ENCODE measurements at places on chromosomes 12 and 14.
A peak's percentile ranks its signal among the peaks of the same experiment; 100 is the strongest.

- DNase-seq: no peak
Observed at GRCh38 chr14:79278798-79279644, 932.3 kb downstream of the DIO2 start.

DNA sequence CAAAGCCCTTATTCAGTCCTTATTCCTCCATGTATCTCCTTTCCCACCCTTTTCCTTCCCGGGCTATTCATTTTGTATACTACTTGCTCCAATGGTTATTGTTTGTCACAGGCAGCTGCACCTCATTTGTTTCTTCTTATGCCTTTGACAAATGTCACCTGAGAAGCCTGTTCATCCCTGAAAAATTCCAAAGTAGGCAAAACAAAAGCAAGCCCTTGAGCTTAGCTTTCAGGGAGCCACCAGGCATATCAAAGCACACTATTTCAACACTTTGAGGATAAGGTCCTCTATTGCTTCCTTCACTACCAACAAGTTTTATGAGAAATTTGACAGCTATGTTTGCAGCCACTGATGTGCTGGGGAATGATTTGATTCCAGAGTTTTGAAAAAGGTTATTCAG lies 738.7 kb upstream of the LMO3 start:
- no peak for DNase-seq

GRCh38 chr12:56385873-56386272 lies 23.2 kb upstream of the APOF start:
- no peak for DNase-seq

- DNase-seq: no peak
Observed at GRCh38 chr12:40942326-40942725, 245.8 kb upstream of the PDZRN4 start.

- DNase-seq: no peak
Observed at GRCh38 chr12:15956413-15957185, 45.5 kb downstream of the DERA start.

GRCh38 chr12:69161829-69162228 lies 77.5 kb upstream of the CPSF6 start:
- DNase-seq: peak; percentile 39

- no peak for DNase-seq
Observed at GRCh38 chr12:28498850-28499249, 308.6 kb downstream of the CCDC91 start.

DNA sequence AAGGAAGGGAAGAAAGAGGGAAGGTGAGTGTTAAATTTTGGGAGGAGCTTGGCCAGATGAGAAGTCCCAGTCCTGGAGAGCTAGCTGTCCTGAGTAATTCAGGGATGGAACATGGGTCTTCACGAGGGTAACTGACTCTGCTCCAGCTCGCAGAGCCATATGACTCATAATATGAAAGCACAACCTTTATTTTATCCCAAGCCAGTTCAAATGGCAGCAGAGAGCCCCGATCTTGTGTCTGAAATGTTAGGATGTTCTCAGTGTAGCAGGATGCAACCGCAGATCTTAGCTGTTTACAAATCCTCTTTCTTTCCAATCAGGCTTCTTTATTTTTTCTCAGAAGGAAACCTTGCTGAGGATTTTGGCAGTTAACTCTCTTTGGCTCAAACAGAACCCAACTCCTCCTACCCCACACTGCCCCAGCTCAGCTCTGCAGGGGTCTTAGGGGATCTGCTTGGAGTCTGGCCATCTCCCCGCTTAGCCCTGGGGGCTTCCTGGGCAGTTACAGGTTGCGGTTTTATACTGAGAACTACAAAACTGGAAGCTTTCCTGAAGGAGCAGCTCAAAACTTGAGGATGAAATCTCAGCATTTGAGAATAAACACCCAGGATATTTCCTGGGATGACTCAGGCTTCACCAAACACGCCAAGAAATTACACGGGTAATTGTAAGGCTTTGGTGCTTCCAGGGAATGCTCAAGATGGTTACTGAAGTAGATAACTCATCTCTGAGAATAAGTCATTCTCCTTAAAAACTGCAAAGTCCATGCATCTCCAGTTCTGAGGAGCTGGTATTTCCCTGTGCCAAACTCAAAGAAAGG lies 92.5 kb downstream of the VCPKMT start:
- DNase-seq: no peak

- DNase-seq: no peak
Observed at GRCh38 chr14:75240781-75241180, 37.8 kb upstream of the FOS start.

- DNase-seq: no peak
Observed at GRCh38 chr14:100403802-100404365, 80.7 kb downstream of the SLC25A47 start.

DNA sequence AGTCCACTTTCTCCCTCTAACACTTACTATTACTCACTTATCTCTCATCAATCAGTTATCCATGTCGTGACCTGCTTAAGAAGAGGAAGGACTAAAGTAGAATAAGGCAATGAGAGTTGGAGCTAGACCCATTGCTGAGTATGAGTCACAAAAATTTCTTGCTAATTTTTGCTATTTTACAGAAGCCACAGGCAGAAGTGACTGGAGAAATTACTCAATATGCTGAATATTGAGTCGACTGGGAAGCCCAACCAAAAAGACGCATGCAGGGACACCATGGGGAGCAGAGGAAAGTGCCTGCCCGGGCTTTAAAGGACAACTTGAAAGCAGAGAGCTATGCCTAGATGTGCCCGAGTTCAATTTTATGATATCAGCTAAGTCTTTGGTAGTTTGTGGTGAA lies 115.4 kb upstream of the FOXG1 start:
- no peak for DNase-seq

GRCh38 chr12:49867570-49868341 lies 24.9 kb upstream of the BCDIN3D start:
- no peak for DNase-seq

- DNase-seq: no peak
Observed at GRCh38 chr12:104727726-104728465, 230.2 kb downstream of the SLC41A2 start.

- DNase-seq: no peak
Observed at GRCh38 chr12:38880288-38880687, 25.1 kb downstream of the CPNE8 start.

- peak; percentile 51 for DNase-seq
Observed at GRCh38 chr14:75279153-75279762, 630 bp downstream of the FOS start.

GRCh38 chr14:49480053-49480760 lies 106.0 kb downstream of the RPS29 start:
- DNase-seq: no peak

- no peak for DNase-seq
Observed at GRCh38 chr14:34362641-34363251, 99.3 kb downstream of the SPTSSA start.

DNA sequence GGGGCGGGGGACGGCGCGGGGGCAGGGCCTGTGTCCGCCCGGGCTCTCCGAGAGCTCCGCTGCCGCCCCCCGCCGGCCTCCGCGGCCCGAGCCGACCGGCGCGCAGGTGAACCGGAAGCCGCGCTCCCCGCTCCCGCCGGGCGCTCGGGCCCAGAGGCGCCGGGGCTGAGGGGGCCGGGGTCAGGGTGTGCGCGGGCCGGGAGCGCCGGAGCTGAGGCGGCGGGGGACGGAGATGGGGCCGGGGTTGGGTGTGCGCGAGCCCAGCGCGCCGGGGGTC lies 431 bp downstream of the HIP1R start:
- DNase-seq: peak; percentile 56

GRCh38 chr12:15584366-15585041 lies 204.7 kb downstream of the EPS8 start:
- DNase-seq: no peak
